ENCODE measurements at places on chromosomes 2 and 18. TPM values are rescaled to one million over a fixed set of nuclear protein-coding genes. Genes with fewer than 3 reads are reported as not detected.

CHCHD5 gene
- total RNA-seq: 22.4 TPM

PFN4 gene
- not detected for total RNA-seq

OSR1 gene
- total RNA-seq: 14.8 TPM

EVX2 gene
- not detected for total RNA-seq

KRTCAP3 gene
- total RNA-seq: 25.3 TPM

CHAC2 gene
- 1.2 TPM for total RNA-seq

GRCh38 chr2:145344076-145344724 is 824.3 kb upstream of the ZEB2 start:
- no peak for DNase-seq
